ENCODE measurements at places on chromosomes 2 and 18.

DNA sequence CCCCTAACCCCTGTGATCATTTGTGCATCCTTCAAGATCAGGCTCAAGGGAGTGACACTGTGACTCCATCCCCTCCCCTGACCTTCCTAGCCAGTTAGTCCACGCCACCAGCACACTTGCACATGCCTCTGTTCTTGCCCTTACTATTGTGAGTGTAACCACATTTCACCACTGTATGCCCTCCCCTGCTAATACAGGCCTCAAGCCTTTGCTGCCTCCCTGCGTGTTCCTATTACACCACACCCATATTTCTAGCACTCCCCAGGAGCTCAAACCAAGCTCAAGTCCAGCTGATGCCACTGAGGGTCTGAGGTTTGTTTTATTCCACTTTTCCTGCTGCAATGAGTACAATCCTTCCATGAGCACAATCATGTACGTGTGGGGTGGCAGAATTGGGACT, 288.9 kb upstream of the FBXO11 start:
- no peak for DNase-seq

DNA sequence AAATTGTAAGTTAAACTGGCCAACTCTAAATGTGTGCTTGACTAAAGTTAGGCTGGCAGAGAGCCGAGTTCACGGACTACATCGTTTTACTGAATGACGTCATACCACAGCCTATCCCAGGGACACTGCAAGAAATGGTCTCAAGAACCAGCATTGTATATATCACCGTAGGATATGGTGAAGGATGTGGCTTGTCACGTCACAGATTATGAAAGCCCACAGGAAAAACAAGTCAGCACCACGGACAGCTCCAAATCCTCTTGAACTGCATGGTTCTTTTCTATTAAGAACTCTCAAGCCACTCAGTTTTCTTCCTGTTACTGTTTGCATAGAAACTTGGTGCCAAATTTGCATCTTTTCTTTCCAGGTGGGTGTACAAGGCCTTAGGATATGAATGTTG, 85.1 kb upstream of the ACAA2 start:
- DNase-seq, result peak; percentile 41

- DNase-seq, result no peak
Measured at GRCh38 chr2:7226501-7226900, 309.3 kb downstream of the RNF144A start.

GRCh38 chr2:174666312-174666711, 68.7 kb upstream of the WIPF1 start:
- DNase-seq, result no peak

GRCh38 chr2:30346471-30347169, 100.4 kb upstream of the LCLAT1 start:
- no peak for DNase-seq

- no peak for DNase-seq
Measured at GRCh38 chr2:17194083-17194482, 324.2 kb downstream of the RAD51AP2 start.

GRCh38 chr2:16900405-16901025, 234.9 kb upstream of the CYRIA start:
- no peak for DNase-seq

GRCh38 chr2:193824474-193824873, 1629.7 kb upstream of the TMEFF2 start:
- DNase-seq, result peak; percentile 65

- no peak for DNase-seq
Measured at GRCh38 chr2:101787097-101787496, 89.6 kb downstream of the MAP4K4 start.

- no peak for DNase-seq
Measured at GRCh38 chr2:112699984-112700667, 20.7 kb upstream of the NT5DC4 start.

DNA sequence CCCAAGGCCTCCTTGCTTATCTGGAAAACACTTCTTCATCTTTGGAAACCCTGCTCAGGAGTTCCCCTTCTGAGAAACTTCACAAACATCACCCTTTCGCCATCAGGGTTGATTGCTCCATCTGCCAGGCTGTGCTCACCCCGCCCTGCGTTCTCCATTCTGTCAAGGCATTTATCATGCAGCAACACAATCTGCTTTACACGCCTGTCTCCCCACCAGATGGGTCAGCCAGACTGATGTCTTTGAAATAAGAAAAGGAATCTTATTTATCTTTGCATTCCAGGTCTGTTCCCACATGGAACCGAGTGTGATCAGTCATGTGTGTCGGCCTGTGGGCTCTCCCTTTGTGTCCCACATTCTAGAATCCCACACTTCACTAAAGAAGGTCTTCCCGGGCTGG, 110.0 kb upstream of the ARL4C start:
- no peak for DNase-seq

DNA sequence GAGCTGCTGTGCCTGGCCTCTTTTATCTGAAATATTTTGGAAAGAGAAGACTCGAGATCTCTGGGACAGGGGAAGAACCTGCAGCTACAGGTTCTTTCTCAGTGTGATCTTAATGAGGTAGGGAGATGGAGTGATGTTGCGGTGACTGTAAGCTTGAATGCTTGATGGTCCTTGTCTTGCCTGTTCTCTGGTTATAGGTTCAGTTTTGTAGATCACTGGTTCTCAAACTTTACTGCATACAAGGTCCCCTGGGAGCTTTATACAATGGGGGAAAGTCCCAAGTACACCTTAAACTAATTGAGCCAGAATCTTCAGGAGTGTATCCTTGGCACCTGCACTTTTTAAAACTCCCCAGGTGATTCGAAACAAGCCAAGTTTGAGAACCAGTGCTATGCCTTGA, 136.7 kb upstream of the CXCR4 start:
- no peak for DNase-seq

DNA sequence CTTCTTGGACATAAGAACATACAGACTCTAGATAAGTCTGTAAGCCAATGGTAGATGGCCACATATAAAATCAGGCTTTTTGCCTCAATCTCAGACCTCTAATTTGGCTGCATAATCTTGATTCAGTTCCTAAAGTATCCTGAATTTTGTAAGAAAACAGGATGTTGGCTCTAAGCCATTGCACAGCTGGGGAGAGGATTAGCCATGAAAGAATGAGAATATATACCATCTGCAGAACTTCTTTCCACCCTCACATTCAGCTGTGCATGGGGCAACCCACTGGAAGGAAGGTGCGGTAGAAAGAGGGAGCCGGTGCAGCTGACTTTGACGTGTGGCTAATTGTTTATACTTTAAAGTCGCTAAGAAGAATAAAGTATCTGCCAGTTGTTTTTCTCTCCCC, 1061.6 kb upstream of the FAM98A start:
- no peak for DNase-seq

GRCh38 chr2:96699621-96700020, 40.2 kb downstream of the LMAN2L start:
- no peak for DNase-seq

DNA sequence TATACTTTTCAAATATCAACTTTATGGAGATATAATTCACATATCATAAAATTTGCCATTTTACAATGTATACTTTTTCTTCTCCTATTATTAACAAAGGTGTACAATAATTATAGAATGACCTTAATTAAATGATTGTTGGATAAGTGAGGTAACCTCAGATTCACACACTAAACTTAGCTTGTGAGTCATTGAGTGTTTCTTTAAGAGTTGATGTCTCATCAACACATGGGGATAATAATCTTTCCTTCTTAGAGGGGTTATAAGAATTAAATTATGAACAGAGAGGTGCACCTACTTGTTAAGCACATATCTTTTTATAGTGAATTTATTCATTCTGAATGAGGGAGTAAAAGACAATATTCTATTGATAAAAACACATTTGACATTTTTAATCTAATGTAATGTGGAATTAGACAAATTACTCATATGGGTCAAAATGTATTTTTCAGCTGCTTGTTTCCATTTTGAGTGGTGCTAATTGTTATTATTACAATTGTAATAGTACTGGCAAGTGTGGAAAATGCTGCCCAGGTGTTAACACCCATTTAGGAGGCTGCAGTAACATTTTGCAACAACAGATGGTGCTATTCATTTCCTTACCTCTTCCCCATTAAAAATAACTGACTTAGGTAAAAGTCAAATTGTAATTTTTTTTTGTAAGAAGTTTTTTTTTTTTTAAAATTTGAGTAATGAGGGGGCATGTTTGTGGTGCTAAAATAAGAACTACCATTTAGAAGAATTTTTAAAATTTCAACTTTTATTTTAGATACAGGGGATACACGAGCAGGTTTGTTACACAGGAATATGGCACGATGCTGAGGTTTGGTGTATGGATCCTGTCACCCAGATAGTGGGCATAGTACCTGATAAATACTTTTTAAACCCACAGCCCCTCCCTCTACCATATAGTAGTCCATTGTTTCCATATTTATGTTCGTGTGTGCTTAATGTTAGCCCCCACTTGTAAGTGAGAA, 32.1 kb upstream of the DYNAP start:
- DNase-seq, result peak; percentile 4

- DNase-seq, result no peak
Measured at GRCh38 chr18:60040971-60041370, 141.2 kb downstream of the PMAIP1 start.

DNA sequence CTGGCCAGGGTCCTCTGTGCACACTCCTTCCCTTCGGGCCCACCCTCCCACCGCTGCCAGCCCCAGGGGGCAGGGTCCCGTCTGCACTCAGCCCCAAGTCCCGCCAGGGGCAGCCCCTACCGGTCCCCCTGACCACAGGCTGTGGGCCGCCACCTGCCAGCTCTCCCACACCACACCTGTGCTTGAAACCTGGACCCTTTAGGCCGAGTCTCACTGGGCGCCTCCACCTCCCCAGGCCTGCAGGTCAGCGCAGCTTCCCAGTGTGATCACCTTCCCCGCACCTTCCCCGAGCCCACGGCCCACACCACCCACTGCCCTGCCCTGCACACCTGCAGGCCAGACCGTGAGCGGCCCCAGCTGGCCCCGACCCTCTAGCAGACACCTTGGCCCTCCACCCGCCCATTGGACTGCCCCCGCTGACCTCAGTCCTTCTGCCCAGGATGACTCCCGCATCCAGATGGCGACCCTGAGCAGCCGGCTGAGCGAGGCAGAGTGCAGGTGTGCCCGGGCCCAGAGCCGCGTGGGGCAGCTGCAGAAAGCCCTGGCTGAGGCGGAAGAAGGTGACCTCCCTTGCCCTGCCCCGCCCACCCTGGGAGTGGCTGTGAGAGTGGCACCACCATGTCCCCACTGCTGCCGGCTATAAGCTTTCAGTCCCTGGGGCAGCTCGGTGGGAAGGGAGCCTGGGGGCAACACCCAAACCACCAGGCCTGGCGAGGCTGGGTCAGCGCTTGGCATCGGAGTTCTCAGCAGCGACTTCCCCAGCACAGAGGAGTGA, 31.3 kb upstream of the SNED1 start:
- DNase-seq, result no peak

GRCh38 chr2:231110551-231110950, 14.3 kb downstream of the HTR2B start:
- no peak for DNase-seq

GRCh38 chr18:61183798-61184197, 149.4 kb upstream of the CDH20 start:
- no peak for DNase-seq

GRCh38 chr2:26670171-26670570, 22.4 kb upstream of the KCNK3 start:
- DNase-seq, result peak; percentile 51

GRCh38 chr2:188251034-188251433, 40.6 kb upstream of the GULP1 start:
- DNase-seq, result no peak

DNA sequence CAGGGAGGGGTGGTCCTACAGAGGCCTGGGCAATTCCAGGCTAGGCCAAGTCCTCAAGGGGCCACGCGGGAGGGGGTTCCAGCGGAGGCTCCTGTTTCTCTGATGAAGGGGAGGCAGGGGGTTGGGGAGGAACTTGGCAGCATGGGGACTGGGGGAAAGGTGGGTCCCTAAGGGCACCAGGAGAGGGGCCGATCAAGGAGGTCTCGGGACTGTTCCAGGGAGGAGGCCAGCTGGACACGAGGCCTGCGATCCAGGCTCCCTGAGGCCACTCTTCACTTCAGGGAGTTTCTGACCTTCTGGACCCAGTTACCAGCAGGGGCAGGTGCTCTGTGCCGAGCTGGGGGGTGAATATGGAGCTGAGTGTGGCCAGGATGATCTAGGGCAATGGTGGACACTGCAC, 71.5 kb downstream of the ASB1 start:
- DNase-seq, result no peak

DNA sequence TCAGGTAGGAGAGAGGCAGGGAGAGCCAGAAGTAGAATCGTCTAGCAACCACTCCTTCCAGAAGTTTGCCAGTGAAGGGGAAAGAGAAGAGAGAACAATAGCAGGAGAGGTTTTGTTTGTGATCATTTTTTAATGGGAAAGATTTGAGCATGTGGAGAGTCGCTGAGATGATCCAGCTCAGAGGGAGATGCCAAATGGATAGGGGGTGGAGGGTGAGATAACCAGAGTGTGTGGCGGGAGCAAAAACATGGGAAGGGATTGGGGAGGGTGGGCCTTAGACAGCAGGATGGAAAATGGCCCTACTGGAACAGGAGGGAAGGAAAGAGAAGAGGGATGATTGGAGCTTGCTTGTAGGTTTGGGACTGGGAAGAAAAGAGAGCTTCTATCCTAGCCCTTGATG, 269.8 kb downstream of the GLI2 start:
- no peak for DNase-seq

- no peak for DNase-seq
Measured at GRCh38 chr2:18465979-18466378, 94.5 kb downstream of the RDH14 start.

- no peak for DNase-seq
Measured at GRCh38 chr2:143139835-143140393, 10.7 kb downstream of the ARHGAP15 start.

GRCh38 chr2:196217116-196217515, 45.7 kb upstream of the STK17B start:
- no peak for DNase-seq

DNA sequence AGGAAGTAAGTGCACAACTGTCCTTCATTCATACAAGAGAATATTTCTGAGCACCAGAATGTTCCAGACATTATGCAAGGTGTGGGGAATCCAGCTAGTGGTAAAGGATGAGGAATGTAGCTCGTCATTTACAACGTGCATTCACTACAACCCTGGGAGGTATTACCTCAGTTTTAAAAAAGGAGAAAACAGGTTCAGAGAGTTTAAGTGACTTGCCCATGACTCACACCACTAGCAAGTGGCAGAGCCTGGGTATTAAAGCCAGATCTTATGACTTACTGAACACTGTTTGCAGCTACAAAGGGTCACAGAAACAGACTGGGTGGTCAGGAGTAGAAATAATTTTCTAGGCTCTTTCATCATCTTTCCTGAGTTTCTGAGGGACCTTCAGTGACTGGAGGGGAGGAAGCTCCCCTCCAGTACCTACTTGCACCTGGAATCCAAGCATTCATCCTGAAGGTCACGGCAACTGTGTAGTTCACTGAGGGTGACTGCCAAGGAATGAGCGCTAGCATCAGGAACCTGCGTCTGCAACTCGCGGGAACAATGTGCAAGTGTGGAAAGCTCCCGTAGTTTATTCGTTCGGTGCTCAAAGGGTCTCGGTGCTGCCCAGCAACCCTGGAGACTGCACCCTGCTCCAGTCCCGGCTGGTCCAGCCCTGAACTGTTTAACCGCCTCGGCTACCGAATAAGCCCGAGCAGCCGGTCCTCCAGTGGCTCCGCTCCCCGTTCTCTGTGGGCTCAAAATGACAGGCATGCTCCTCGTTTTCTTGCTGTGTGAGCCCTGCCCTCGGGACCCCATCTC, 647 bp downstream of the CCDC121 start:
- peak; percentile 65 for DNase-seq

All from stromal cell of bone marrow (primary cell).